Dorsolateral prefrontal cortex (tissue), 122 donors: ENCODE measurements at places on chromosomes 7 and 10.

DNA sequence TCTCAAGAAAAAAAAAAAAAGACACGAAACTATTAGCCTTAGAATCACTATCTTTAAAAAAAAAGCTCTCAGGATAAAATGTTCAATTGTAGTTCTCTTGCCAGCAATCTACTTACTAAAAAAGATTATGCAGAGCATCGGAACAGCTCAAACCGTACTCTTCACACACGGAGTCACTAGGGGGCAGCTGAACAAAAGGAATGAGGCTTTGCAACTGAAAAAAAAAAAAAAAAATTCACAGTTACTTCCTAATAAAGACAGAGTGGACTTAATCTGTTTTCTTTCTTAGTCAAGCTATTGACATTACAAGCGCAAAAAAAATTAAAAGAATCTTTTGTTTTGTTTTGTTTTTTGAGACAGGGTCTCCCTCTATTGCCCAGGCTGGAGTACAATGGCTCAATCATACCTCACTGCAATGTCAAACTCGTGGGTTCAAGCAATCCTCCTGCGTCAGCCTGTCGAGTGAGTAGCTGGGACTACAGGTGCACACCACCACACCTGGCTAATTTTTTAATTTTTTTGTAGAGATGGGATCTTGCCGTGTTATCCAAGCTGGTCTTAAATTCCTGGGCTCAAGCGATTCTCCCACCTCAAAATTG, 11.5 kb downstream of the PMS2 start:
- no peak for DNase-seq

- no peak for DNase-seq
Observed at GRCh38 chr10:122122493-122122892, 133.5 kb downstream of the TACC2 start.

DNA sequence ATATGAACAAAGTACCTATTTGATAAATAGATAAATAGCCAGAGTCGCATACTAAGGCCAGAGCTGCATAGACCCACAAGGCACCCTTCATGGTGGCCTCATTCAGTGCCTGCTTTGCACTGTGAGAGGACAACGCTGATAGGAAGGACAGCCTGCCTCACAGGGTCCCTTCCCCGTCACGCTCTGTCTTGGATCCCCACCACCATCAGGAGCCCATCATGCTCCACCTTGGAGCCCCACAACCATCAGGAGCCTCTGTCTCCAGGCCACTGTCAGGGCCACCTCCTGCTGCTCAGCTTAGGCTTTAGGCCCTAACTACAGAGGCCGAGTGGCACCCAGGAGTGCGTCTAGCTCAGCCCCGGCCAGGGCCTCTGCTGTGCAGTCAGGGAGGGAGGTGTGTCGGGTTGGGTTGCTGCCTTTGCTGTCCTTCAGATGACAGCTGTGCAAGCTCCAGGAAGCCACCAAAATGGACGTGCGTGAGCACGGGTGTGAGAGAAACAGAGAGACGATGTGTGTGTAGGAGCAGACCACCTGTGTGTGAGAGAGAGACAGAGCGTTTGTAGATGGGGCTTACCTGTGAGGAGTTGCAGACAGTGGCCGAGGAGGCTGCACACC, 516.9 kb downstream of the GLRX3 start:
- DNase-seq = no peak

GRCh38 chr7:120588416-120588815, 269.5 kb downstream of the TSPAN12 start:
- DNase-seq = no peak

GRCh38 chr10:122362031-122362592, 12.4 kb upstream of the PLEKHA1 start:
- no peak for DNase-seq

GRCh38 chr10:124699471-124700292, 44.5 kb downstream of the FAM53B start:
- DNase-seq = no peak

GRCh38 chr7:157318015-157318706, 18.6 kb upstream of the DNAJB6 start:
- DNase-seq = no peak
